ENCODE measurements at places on chromosomes 6 and 20.

- no peak for DNase-seq
Observed at GRCh38 chr20:3093861-3094361, 9.4 kb upstream of the AVP start.

GRCh38 chr6:106609699-106610098, 19.6 kb downstream of the RTN4IP1 start:
- no peak for DNase-seq

- DNase-seq, result no peak
Observed at GRCh38 chr6:16337295-16337975, 99.0 kb downstream of the GMPR start.

- DNase-seq, result no peak
Observed at GRCh38 chr20:45328451-45328850, 19.8 kb downstream of the SDC4 start.

DNA sequence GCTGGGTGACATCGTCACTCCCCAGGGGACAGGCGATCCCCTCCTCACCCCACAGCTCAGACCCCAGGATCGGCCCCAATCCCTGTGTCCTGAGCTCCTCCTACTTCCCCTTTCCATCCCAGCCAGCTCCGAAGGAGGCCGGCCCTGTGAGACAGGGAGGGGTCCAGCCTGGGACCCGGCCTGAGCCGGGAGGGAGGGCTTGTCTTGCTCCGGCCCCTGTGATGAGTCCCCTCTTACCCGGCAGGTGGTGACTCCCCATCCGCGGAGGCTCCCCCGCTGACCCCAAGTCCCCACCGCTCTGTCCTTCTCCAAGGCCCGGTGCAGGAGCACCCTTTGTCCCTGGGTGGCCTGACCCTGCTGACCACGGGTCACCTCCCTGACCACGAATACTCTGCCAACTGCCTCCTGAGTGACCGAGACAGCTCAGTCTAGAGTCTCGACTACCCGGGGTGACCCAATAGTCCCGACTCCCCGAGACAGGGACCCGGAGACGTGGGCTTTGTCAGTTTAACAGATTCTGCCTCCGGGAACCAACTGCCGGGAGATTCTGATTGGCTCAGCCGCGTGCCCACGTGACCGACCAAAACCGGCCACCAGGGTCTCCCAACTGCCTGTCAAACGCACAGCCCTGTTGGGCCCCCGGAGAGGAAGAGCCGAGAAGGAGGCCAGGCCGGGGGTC, 187.4 kb upstream of the PROKR2 start:
- peak; percentile 77 for DNase-seq

GRCh38 chr20:53444401-53445149, 149.1 kb downstream of the ZNF217 start:
- DNase-seq, result no peak

- DNase-seq, result no peak
Observed at GRCh38 chr6:24940311-24940917, 4.7 kb upstream of the RIPOR2 start.

GRCh38 chr6:121944354-121944753, 455.1 kb upstream of the HSF2 start:
- no peak for DNase-seq

DNA sequence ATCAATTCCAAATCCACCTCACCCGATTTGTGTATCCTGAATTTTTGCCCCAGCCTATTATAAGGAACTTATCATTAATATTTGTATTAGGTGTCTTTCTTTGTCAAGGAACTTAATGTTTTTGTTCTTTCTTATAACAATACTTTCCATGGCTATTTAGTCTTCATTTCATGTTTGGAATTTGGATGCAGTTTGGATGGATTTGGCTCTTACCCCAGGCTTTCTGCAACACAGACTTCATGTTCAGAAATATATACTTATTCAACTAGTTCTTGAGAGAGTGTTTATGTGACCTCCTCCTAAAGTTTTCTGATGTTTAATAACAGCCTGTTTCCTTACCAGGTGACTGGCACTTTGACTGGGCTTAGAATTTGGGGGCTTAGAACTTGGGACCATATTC, 35.9 kb upstream of the TOX2 start:
- no peak for DNase-seq

- DNase-seq, result no peak
Observed at GRCh38 chr20:61664556-61665320, 400.9 kb downstream of the TAF4 start.

DNA sequence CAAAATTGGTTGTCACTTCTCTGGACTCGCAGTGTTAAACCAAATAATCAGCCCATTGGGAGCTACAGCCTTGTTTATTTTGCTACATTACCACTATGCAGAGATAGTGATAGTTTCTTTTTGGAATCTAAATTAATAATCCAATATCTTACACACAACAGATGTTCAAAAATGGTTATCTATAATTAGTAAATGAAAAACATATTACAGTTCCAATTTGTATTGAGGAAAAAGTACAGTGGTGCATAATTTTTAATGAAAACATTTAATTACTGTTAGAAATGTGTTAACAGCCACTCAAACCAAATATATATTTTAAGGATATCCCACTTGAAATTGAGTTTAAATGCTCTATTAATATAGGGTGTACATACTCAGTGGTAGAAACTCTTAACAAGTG, 327.3 kb upstream of the MARCKS start:
- no peak for DNase-seq

GRCh38 chr6:166989427-166990032, 9.7 kb upstream of the CEP43 start:
- DNase-seq, result peak; percentile 33
